ENCODE measurements at places on chromosomes 7 and 10.
A peak's percentile ranks its signal among the peaks of the same experiment; 100 is the strongest.

GRCh38 chr7:74061840-74062539, 21.6 kb upstream of the LIMK1 start:
- peak; percentile 85 for DNase-seq

DNA sequence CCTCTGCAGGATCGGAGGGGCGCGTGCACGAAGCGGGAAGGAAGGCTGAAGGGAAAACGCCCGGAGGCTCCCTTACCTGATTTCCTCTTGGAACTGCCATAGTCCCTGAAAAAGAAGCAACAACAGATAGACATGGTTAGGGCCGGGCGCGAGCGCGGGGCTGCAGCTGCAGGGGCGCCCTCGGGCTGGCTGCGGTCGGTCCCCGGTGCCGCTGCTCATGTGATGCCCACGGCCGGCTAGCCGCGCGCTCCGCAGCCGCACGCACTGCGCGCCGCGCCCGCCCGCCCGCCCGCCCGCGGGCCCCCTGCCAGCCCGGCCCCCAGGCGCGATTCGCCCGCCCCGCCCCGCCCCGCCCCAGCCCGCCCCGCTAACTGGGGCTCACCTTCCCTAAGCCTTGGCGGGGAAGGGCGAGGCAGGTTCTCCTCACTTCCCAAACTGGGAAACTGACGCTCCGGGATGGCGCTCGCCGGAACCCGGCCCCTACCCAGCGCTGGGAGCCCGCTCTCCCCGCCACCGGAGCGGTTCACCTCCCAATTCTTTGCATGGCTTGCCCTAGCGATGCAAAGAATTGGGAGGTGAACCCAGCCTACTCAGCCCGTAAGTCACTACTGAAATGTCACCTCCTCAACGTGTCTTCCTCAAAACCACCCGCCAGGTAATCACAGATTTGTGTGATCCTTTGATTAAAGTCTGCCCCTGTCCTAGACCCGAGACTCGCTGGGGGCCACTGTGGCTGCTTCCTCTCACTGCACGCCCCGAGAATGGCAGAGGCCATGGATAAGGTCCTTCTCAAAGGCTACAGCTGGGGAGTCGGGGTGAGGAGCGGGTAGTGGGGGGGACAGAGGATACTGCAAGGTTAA, 162.2 kb downstream of the SH3PXD2A start:
- DNase-seq: peak; percentile 74

GRCh38 chr10:96305019-96305418, 785 bp downstream of the DNTT start:
- no peak for DNase-seq

GRCh38 chr7:158228131-158228530, 359.5 kb downstream of the PTPRN2 start:
- DNase-seq: no peak
